ENCODE measurements at places on chromosomes 6 and 20.

- DNase-seq = no peak
Observed at GRCh38 chr20:37453836-37454235, 67.2 kb upstream of the NNAT start.

DNA sequence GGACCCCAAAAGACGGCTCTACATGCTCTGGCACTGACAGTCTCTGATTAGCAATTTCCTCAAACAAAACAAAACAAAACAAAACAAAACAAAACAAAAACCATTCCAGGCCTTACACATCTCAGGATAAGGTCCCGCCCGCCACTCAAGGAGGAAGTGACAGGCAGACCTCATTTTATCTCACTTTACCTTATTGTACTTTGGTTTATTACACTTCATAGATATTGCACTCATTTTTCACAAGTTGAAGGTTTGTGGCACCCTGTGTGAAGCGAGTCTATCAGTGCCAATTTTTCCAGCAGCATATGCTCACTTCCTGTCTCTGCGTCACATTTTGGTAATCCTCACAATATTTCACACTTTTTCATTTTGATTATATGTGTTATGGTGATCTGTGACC is 15.2 kb downstream of the ZBP1 start:
- no peak for DNase-seq

DNA sequence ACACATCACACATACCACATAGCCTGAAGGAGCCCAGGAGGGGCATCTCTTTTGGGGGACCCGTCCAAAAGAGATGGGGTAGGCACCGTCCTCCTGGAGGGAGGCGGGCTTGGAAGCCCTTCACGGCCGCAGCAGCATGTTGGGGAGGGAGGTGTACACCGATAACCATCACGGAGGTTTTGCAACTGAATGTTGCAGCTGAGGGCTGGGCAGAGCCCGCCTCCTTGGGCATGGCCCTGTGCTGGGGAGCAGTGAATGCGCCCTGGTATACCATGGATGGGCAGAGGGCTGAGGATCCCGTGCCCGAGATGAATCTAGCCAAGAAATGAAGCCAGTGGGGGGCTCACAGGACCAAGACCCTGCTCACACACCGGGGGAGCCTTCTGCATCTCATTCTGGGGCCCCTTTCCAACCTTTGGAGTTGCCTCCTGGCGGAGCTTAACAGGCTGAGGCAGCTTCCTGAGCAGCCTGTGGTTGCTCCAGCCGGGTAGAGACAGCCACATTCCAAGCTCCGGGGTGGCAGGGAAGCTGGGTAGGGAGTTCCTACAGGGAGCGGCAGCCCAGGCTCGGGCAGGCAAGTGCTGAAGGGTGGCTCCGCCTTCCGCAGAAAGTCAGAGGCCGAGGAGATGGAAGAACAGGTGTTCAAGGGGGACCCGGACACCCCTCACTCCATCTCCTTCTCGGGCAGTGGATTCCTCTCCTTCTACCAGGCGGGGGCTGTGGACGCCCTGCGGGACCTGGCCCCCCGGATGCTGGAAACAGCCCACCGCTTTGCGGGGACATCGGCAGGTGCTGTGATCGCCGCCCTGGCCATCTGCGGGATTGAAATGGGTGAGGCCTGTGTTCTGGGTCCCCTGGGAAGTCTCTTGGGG is at the start of gene PNPLA1:
Gene PNPLA1, plus strand, starts transcription at position 227 of the 872 bp plus-strand sequence. Its CDS starts 400 bp downstream, at position 627.
- DNase-seq = no peak

- no peak for DNase-seq
Observed at GRCh38 chr6:141303907-141304306, 828.8 kb upstream of the GJE1 start.

DNA sequence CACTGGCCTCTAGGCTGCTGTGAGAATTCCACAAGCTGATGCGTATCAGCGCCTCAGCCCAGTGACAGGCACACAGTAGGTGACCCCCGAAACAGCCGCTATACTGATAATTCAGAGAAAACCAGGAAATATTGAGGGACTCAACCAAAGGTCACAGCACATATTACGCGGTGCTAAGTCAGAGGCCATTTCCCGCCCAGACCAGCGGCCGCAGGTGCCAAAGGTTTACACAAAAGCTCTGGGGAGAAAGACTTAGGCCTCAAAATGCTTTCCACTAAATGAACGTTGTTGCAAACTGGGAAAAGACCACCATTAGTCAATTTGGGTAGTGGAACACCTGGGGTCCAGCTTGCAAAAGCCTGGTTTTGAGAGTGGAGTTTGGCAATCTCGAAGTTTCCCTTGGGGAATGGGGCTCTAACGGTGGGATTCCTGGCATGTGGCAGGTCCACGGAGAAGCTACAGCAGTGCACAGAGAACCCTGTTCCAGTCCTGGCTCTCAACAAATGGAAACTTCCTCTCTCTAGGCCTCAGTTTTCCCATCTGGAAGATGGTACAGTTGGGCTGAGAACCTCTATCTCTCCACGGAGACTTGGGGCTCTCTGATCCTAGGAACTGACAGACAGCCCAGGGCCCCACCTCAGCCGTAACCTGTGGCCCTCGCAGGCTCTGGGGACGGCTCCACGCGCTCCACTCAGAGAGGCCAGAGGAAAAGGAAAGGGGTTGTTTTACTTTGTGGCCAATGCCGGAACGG is 4.7 kb downstream of the NOL4L start:
- DNase-seq = no peak

Measured in inflammatory macrophage treated with lipopolysaccharide for 4 hours (primary cell).